ENCODE measurements at places on chromosomes 6 and 20.

DNA sequence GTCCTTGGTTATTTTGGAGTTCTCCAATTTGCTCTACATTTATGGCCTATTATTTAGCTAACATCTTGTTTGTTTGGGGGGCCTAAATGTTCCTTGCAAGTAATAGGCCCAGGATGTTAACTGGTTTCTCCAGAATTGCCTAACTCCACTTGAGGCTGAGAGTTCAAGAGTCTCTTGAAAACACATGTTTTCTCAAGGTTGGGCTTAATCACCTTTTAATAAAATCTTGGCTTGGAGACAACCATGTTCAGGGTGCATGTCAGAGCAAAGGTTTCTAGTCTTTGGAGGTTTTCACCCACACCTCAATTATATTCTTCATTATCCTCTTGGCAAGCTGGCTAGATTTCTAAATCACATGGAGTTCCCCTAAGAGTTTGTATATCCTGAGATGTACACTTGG is 54.2 kb downstream of the KLHL31 start:
- DNase-seq, result no peak

DNA sequence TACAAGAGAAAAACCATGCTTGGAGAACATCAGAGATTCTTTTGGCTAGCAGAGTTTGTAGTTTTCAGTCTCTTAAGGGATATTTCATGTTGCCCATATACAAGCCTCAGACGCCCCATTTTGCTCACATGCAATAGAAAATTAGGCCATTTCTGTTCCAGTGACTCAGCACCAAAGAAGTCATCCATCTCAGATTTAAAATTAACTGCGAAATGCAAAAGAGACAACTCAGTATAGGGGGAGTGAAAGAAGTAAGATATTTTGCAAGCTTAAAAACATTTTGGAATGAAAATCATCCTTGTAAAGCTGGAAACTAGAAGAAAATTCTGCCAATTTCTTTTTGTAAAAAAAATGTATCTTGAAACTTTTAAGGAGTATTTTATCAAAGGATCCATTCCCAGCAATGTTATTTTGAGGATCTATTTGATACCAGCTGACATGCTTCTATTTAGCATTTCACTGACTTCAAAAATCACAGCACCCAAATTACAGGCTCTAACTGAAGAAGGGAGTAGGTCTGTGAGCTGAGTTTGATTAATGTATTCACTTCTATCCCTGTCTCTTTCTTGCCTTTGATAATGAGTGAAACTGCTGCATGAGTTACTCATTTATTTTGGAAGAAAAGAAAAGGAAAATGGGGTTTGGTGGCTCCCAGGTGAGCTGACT is 223.7 kb upstream of the SULF2 start:
- DNase-seq, result no peak

GRCh38 chr20:43825051-43825402 is 89.6 kb upstream of the TOX2 start:
- DNase-seq, result no peak

GRCh38 chr6:71228461-71229041 is 60.1 kb upstream of the OGFRL1 start:
- no peak for DNase-seq

GRCh38 chr20:23207826-23208540 is 121.9 kb upstream of the CD93 start:
- no peak for DNase-seq

DNA sequence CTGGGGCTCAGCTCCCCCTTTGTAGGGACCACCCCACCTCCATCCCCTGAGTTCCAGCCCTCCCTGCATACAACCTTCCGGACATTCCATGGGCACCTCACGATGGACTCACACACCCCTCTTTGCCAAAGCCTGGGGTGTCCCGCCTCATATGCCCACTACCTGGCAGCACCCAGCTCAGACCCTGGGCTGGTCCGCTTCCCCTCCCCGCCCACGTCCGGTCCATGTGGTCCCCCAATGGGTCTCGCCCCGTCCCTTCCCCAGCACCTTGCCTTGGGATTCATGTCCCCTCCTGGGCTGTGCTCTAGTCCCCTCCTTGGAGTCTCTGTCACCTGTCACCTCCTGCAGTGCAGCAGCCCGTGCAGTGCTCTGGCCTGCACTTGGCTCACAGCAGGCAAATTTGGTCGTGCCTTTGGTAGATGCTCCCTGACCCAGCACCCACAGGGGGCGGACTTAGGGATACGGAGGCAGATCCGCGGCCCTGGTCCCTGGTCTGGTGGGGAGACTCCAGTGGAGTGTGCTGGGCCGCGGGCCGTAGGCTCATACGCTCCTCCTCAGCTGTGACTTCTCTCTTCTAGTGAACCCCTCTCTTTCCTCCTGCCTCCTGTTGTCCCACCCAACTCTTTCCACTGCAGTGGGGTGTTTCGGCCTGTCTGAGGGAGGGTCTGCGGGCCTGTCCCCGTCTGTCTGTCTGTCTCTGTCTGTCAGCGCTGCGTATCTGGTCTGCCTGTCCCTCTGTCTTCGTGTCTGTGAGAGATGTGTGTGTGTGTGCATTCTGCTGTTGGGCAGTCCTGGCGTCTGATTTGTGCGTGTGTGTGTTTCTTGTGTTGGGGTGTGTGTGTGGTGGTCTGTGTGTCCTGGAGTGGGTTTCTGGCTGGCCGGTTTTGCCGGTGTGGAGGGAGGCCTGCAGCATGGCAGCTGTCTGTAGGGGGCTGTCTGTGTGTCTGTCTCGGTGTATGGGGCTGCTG is 69.5 kb downstream of the SRC start:
- DNase-seq, result no peak

GRCh38 chr20:19288061-19288460 is 75.6 kb downstream of the SLC24A3 start:
- DNase-seq, result no peak

DNA sequence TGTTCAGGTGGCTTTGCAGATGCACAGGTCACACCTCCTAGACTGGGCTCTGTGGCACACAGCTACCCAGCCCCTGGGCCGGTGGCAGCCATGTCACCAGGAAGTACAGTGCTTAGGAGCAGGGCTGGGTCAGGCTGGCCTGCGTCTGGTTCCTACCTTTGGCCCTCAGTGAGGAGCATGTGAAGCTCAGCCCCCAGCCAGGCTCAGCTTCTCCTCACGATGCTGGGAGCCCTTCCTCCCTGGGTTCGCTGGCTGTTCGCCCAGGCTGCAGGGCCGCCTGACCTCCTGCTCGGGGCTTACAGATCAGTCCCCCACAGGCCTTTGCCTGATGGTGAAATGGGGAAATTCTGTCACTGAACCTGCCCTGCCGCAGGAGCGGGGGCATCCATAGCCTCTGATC is 23.1 kb downstream of the SPATA2 start:
- no peak for DNase-seq

DNA sequence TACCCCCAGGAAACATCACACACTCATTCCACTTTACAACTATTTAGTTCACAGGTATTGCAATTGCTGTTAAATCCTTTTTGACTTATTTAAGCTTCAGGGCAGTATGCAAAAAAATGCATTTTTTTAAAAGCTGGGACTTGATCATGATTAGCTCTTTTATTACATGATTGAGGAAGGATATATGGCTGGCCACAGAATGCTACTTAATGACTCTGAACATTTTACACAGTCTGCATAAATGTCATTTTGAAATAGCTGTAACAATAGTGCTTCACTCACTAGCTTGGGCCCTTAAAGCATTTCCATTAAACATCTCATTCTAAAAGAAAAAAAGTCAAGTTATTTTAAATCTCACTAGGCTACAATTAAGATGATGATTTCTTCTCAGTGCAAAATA is 429.7 kb downstream of the FRK start:
- no peak for DNase-seq

DNA sequence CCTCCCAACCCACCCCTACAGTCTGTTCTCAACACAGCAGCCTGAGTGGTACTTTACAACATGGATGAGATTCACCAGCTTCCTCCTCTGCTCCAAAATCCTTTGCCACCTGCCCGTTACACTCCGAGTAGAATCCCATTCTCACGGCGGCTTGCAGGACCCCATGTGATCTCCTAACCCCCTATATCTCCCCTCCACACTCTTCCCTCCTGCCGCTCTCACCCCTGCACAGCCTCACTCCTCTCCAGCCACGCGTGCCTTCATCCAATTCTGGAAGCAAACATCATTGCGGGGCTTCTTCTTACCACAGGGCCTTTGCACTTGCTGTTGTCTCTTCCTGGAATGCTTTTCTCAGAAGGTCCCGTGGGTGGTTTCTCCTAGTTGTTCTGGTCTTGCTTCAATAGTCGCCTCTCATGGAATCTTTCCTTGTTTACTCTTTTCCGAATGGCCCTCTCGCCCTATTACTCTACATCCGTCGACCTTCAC is 472.3 kb downstream of the CDH26 start:
- no peak for DNase-seq

DNA sequence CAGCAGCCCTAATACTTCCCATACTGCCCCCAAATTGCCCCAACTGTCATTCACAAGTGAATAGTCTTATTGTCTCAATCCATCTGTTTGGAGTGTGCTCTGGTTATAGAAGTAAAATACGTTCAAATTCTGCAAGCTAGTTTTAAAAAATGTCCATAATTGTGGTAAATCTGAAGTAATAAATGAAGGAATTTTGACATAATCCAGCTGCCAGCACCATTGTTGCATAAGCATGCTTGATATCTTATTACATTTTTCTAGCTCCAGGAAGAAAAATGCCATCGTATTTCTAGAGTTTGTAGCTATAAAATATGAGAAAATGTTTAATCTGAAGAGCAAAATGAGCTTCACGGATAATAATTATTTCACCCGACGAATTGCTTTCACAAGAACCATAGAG is 664.7 kb downstream of the RFPL4B start:
- no peak for DNase-seq

DNA sequence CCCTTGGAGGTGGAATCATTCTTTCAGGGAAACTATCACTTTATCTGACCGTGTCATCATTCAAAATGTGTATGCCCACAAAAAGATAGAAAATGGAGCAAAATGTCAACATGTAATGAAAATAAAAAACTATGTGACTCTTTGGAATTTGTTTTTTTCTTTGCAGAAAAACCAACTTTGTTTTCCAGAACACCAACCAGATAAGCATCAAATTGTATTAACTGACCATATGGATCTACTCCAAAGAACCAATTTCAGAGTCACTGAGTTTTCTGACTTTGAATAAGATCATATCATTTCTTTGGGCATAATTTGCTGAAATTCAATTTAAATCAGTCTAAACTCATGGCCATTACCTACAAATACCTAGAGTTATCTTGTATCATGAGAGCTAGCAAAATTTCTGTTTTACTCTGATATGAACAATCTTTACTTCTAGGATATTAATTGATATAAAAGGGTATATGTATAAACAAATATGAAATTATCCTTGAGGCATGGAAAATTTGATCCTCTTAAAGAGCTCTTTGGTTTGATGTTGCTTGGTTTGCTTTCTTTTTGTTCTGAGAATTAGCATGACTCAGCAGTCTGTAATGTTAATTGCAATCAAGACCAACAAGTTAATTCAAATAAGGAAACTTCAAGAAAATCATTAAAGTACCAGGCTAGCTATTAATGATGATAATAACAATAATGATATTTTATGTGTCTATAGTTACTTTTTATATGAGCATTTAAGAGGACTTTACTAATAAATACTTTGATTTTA is 444.4 kb upstream of the MARCKS start:
- no peak for DNase-seq

DNA sequence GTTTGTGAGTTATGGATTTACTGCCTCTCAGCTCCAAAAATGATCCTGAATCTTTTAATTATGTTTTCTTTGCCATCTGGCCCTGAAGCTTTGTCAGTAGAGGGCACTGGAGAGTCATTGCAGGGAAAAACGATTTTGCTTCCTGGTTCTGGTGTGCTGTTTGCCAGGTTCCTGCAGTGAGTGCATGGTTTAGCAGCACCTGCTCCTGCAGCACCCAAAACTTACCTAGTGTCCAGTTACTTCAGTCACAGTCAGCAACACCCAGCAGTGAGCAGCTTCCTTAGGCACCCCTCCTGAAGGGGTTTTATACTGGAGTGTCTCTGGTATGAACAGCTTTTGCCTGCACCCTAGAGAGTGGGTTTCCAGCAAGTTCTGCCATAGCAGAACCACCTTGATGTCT is 6.0 kb upstream of the TRIM26 start:
- DNase-seq, result no peak

DNA sequence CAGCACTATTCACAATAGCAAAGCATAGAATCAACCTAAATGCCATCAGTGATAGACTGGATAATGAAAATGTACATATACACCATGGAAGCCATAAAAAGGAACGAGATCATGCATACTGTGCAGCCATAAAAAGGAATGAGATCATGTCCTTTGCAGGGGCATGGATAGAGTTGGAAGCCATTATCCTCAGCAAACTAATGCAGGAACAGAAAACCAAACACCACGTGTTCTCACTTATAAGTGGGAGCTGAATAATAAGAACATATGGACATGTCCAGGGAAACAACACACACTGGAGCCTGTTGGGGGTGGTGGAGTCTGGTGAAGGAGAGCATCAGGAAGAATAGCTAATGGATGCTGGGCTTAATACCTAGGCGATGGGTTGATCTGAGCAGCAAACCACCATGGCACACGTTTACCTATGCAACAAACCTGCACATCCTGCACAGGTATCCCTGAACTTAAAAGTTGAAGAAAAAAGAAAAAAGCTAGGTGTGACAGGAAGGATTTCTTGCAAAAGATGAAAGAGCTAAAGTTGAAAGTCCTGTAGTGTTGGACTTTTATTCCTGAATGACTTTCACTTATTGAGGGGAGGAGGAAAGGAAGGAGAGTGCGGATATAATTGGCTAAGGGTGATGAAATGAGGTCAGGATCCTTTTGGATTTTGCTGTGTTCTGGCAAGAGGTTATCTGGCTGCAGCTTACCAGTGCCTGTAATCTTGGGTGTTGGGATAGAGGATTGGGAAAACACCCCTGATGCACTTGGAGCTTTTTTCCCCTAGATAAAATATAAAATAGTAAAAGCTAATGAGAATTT is 8.5 kb downstream of the TRMT11 start:
- DNase-seq, result no peak

- no peak for DNase-seq
These were observed 136.3 kb upstream of the ZNF184 start for GRCh38 chr6:27608916-27609883.

DNA sequence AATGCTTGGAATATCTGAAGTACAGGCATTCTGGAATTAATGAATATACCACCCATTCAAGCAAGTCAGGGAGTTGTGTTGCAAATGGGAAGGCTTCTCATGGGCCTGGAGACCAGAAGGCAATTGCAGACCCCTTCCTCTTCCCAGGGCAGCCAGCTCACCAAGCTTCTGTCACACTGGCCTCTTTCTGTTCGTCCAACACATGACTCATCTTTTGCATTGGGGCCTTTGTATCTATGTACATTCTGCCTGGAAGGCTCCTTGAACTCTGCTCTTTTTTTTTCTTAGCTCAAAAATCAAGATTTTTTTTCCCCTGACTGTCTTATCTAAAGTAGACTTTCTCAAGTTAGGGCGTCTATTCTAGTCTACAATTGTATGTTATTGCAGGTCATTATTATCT is 132.9 kb upstream of the MYLIP start:
- no peak for DNase-seq

DNA sequence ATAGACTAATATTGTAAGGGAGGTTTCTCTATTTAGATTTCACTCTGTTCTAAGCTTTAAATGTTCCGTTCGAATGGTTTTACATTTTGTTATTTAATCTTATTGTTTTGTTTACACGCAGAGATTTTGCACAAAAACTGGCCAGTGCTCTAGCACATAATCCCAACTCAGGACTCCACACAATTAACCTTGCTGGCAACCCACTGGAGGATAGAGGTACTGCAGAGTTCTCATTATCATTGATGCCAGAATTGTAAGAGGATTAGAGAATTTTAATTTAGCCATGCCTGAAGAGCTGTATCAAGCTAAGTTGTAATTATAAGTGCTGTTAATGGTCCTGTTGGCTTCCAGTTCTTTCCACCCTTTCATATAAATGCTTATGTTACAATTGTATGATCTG is 179.7 kb upstream of the SCGN start:
- DNase-seq, result no peak

All from Peyer's patch (tissue), 4 donors.